Fibroblast of skin of right quadriceps (primary cell): ENCODE measurements at places on chromosomes 16 and 17.

DNA sequence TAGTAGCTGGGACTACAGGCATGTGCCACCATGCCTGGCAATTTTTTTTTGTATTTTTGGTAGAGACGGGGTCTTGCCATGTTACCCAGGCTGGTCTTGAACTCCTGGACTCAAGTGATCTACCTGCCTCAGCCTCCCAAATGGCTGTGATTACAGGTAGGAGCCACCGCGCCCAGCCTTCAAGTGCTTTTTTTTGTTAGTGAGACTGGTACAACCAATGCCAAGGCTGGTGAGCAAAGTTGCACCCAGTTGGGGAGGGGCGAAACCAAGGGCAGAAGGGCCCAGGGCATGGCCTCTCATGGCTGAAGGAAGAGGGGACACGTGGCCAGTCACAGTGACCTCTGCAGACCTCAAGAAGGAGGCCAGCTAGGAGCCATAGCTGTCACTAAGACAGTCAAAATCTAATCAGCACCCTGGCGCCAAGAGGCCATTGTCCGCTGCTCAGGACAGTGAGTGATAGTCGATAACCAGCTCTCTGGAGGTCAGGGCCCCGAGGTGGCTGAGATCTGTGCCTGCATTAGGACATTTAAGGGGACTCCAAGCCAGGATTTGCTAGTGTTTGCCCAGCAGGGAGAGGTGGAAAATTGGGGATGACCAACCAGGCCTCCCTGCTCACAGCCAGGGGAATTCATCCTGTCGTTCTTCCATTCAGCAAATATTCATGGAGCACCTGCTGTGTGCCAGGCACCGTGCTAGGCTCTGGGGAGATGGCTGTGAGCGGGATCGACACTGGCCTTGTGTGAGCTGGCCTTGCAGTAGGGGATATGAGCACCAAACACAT, 10.2 kb downstream of the IL4R start:
- no peak for DNase-seq

DNA sequence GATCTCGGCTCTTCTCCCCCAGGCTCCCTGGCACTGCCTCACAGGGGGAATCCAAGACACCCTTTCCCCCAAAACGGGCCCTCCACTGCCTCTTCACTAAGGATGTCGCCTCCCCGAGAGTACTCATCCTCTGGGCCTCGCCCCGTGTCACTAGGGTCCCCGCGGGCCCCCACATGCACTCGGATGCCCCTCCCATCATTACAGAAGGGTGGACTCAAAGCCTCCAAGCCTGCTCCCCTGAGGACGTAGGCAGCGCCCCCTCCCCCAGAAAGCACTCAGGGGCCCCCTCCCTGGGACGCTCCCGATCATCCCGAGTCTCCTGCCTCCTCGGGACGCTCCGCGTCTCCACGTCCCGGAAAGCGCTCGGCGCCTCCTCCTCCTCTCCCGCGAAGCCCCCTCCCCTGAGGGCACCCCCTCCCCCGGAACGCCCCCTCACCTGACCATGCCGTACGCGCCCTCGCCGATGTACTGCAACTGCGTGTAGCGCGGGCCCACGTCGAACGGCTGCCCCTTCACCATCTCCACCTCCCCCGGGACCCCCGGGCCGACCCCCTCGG, 338 bp downstream of the MAPK3 start:
- DNase-seq = peak; percentile 8

- DNase-seq = peak; percentile 30
These were observed 4.3 kb downstream of the MT1H start for GRCh38 chr16:56673921-56674320.

DNA sequence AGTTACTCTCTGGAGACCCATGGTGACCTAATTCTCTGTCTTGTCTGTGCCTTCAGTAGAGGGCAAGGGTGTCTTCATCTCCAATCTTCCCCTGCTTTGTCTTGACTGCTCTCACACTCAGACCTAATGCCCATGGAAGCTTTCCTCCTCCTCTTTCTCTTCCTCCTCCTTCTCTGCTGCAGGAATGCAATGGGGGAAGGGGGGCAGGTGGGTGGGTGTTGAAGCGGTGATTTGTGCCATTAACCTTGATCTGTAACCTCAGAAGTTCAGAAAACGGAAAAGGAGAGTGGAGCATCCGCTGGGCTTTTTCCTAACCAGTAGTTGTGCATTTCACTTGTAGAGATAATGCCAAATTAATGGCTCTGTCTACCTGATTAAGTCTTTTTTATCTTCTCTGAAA, 172.3 kb upstream of the CDH11 start:
- DNase-seq = no peak

- no peak for DNase-seq
These were observed 818 bp downstream of the TPPP3 start for GRCh38 chr16:67392301-67393059.

GRCh38 chr17:17575360-17576251, 15.9 kb downstream of the PEMT start:
- DNase-seq = no peak

GRCh38 chr17:27533874-27534815, 77.9 kb downstream of the KSR1 start:
- DNase-seq = peak; percentile 88

DNA sequence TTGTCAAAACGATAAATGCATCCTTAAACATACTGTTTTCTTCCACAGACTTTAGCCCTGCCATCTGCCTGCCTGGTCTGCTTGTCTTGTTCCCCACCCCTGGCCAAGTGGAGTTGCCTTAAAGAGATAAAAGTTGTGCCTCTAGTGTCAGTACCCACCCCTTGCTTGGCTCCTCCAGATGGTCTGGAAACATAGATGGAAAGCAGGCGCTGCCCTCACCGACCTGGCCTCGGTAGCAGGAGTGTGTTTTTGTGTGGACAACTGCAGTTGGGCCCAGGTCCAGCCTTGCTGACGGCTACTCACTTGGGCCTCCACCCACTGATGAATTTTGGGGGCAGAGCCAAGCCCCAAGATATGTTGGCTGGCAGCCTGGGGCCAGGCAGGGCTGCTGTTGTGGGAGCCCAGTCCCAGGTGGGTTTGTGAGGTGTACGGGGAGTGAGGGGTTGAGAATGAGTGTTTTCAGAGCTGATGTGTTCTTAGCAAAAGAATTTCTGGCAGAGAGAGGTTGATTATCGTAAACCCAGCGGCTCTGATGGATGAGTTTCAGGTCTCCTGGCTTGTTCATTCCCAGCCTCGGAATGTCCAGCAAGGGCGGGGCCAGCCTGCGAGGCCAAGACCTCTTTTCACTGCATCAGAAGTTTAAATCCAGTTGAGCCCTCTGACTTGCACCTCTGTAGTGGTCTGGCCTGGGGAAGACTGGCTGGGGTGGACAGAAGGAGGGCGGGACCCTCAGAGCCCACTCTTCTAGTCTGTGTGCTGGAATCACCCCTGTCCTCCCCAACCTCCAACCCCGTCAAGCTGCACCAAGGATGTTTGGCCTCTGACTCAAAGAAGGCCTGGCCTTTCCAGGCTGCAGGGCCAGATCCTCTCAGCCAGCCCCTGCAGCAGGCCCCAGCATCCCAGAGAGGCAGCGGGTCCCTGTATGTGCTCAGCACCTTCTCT, 179.7 kb downstream of the RAB11FIP4 start:
- peak; percentile 87 for DNase-seq

DNA sequence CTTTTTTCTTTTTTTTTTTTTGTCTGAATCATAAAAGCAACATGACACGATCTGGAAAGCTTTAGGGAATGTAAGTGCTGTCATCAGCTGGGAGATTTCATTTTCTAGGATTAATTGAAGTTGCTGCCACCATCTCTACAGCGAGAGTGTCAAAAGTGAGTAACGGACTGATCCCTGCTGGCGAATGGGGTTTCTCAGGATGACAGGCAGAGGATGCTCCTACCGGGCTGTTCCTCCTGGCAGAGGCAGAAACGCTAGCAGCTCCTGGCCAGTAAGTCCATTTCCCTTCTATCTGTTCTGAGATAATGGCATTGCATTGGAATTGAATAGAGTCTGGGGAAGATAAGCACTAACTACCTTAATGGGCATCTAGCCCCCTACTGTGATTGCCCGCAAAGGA, 80.5 kb upstream of the KIFC3 start:
- DNase-seq = peak; percentile 50

GRCh38 chr16:72024862-72025382, 16.4 kb downstream of the DHODH start:
- no peak for DNase-seq

DNA sequence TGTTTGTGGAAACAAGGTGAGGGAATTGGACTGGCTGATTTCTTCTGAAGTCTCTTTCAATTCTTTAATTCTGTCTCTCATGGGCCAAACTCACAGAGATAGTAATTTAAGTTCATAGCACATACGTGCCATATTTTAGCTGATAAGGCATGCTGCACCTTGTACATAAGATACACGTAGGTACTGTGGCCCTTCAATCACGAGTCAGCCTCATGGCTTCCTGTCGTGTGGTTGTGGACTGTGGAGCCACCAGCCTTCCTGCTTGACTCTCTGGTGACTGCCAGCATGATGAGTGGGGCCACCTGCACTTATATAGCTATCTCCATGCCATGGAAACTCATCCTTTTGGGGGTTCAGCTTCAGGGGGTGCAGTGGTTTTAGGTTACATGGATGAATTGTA, 25.1 kb downstream of the KSR1 start:
- no peak for DNase-seq

DNA sequence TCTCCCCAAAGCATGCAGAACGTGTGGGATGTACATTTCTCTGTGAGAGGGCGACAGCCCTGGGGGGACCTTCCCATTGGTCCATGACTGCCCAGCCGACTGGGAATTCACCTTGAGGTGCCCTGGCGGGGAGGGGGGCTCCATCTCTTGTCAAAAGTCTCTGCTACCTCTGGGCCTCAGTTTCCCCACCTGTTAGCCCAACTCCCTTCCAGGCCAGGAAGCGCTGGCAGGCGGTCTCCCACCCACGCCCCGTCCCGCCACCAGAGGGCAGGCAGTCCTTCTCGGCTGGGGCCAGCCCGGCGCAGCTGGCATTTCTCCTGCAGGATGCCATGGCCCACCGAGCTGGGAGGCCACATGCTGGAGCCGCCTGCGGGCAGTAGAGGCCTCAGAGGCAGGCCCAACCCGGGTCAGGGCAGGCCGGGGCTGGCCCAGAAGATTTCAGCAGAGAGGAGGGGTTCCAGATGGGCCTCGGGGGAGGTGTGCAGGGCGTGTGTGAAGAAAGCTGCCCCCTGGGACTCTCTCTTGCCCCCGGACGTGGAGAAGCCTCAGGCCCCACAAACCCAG, 16.6 kb downstream of the CD7 start:
- peak; percentile 49 for DNase-seq

DNA sequence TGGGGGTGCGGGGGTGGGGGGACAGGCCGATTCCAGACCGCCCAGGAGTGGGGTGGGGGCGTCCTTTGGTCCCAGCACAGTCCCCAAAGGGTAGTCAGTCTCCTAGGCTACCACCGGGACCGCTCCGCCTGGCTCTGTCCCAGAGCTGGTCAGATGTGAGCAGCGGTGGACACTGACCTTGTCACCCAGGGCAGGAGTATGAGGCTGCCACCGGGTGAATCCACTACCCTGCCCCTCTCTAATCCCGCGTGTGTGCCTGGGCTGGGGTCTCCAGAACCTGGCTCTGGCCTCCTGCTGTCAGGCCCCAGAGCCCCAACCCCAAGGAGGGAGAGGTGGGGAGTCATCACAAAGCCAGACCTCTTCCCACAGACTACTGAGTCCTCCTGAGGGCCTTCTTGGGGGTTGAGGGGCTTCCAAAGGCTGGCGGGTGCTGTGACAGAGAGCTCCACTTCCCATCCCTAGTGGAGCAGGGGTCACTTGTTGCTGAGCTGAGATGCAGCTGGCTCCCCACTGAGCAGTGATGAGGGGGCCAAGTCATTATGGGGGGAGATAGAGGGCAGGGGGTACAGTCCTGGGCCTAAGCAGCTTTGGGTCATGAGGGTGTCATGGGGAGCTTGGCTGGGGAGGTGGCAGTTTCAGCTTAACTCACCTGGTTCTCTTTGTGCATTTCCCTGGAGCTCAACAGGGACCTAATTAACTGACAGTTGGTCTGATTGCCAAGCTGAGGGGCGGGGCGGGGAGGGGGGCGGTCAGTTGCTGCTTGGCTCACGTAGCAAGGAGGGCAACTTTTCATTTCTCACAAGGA, 1.2 kb downstream of the PPP1R1B start:
- DNase-seq = no peak

GRCh38 chr16:85777583-85778310, 21.6 kb downstream of the EMC8 start:
- peak; percentile 37 for DNase-seq

- no peak for DNase-seq
These were observed 49.5 kb upstream of the MRPS23 start for GRCh38 chr17:57899391-57899790.

GRCh38 chr17:59337741-59338299, 6.4 kb downstream of the YPEL2 start:
- no peak for DNase-seq

- no peak for DNase-seq
These were observed 9.6 kb upstream of the ATF7IP2 start for GRCh38 chr16:10376229-10376628.

- peak; percentile 78 for DNase-seq
These were observed 10.8 kb downstream of the HID1 start for GRCh38 chr17:74961657-74962350.

DNA sequence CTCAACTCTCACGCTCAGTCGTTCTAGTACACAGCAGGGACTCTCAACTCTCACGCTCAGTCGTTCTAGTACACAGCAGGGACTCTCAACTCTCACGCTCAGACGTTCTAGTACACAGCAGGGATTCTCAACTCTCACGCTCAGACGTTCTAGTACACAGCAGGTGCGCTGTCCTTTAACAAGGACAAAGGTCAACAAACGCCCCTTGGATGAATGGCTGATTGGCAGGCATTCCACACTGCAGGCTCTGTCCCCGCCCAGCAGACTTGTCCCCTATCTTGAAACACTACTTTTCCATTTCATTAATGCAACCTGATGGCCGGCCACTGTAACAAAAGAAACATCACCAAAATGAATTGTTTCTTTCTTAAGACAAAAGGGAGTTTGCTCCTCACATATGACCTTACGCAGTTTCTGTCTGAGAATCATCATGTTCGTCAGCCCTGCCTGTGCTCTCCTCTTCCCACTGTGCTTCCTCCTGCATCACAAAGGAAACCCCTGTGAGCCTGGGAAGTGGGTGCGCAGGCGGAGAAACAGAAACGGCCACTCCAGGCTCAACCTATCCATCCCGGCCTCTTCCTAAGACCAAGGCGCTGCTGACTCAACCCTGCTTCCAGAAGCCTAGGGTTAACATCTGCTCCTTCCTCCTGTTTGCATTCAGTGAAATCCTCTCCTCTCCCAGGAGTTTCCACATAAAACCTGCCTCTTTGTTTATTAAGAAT, 59.8 kb downstream of the ANKRD11 start:
- no peak for DNase-seq

GRCh38 chr17:34220045-34220751, 34.9 kb upstream of the CCL2 start:
- no peak for DNase-seq

- peak; percentile 81 for DNase-seq
These were observed 127.5 kb downstream of the HS3ST3A1 start for GRCh38 chr17:13474073-13474800.

- no peak for DNase-seq
These were observed 3.1 kb downstream of the NFE2L1 start for GRCh38 chr17:48051283-48051682.

DNA sequence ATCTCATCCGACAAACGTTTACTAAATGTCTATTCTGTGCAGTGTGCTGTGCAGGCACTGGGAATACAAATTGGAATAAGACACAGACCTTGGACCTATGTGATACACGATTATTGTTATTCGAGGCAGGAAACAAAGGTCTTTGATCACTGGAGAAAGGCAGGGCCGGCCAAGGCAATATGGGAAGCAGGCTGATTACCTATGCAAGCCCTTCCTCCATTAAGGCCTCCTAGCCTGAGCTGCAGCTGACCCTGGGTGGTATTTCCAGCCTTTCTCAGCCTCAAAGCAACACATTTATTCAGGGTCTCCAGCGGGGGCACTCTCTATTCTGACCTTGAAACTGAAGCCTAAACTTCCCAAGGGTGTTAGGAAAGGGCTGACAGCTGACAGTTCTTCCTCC, 13.4 kb downstream of the ST6GALNAC1 start:
- DNase-seq = no peak
